ENCODE measurements at places on chromosomes 6 and 20. TPM values are rescaled to one million over a fixed set of nuclear protein-coding genes. Genes with fewer than 3 reads are reported as not detected.

DNA sequence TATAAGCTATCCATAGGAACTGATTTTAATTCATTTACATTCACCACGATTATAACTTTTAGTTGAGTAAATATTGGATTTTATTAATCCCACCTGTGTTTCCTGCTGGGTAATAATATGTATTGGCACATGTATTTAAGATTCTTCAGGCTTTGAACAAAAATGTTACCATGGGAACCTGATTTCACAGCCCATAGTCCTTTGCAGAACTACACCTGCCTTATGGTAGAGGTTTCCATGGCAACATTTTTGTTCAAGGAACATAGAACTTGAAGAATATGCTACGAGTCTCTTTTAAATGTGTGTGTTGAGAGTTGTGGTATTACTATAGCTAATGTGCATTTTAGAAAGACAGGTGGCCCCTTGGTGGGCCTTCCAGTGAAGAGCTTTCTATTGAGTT lies 317.4 kb downstream of the SAMD5 start:
- DNase-seq: no peak

DNA sequence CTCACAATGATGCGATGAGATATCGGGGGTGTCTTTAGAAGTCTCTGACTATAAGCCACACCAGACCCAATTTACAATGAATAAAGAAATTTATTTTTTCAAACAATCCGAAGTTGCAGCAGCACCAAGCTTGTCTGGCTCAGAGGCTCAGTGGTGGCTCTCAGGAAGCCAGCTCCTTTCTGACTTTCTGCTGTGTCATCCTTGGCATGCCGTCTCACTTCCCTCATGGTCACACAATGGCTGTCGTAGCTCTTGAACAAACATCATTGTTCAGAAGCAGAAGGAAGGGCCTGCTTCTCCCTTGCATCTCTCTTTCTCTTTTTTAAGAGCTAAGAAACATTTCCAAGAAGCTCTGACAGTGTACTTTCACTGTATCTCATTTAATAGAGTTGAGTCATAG lies 299.0 kb downstream of the DOK5 start:
- DNase-seq: no peak

DNA sequence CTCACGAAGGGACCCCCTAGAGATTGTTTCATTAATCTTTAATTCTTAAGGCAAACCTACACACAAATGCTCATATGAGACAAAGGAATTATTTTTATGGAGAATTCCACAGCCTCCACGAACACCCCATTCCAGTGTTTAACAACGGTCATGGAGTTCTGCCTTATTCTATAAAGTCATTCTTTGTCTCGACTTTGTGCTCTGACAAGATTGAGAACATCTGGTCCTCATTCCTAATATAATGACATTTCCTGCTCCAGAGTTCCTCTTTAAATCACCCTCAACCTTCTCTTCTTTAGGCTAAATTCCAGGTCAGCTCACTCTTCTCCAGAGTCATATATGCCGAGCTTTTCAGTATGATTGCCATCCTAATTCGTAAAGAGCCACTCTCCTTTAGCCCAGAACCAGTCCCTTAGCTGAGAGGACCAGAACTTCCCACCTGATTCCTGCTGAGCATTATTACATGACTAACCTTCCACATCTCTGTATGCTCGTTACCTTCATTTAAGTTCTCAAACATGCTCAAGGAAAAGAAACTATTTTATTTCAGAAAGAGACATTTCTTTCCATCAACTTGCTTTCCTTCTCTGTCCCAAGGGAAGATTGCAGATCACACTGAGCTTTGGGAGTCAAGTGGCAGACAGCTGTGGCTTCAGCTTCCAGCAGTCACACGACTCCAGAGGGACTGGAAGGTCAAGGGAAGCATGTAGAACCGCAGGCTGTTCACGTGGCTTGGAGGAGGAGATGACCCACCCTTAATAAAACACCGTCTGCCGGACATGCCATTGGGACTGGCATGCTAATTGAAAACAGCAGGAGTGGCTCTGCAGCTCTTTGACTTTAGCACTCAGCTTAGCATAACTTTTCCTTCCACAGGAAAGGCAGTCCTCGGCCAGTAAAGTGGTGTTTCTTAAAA lies 467.1 kb upstream of the HSF2 start:
- DNase-seq: peak; percentile 48

GRCh38 chr6:40799296-40800140 lies 212.4 kb upstream of the LRFN2 start:
- no peak for DNase-seq

DNA sequence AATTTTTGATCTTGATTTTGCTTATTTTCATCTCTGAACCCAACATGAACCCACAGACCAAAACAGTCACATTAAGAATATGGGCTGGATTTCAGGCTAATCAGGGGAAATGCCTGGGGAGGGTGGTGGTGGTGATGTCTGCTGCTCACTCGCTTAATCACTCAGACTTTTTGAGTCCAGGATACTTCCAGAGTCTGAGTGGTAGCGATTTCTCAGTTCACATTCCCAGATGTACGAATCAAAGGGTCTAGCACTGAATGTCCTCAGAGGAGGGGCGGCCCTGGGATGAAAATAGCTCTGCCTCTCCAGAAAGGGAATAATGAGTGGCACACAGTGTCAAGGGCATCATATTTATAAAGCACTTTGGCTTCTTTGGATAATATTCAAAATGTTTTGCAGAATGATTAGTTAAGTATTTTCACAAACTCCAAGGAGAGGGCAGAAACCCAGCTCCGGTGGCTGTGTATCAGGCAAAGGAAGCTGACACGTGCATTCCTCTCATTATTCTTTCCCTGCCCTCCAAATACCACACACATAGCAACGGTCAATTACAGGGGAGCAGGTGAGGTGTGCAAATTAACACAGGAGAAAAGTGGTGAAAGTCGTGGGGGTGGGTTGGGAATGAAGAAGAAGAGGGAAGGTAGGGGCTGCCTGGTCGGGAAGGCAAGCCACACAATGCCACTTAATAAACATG lies 345.2 kb upstream of the RSPO3 start:
- no peak for DNase-seq

DNA sequence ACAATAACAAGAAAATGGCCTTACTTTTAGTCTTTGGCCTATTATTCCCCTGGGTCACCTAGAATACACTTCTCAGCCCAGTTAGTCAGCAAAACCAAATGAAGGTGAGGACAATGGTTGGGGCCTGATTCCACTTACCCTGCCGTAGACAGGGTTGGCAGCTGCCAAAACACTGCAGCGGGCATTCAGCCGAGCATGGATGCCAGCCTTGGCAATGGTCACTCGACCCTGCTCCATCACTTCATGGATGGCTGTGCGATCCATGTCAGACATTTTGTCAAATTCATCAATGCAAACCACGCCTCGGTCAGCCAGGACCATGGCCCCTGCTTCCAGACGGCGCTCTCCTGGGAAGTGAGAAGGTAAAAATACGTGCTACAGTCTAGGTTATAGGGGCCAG lies 8.4 kb downstream of the MCM3 start:
- DNase-seq: no peak

GATA5 gene
- polyA plus RNA-seq: 0.05 TPM

Data from muscle of back (tissue), 13 donors.